Suppressor macrophage treated with lipopolysaccharide for 4 hours (primary cell): ENCODE measurements at places on chromosomes 7 and 10.

DNA sequence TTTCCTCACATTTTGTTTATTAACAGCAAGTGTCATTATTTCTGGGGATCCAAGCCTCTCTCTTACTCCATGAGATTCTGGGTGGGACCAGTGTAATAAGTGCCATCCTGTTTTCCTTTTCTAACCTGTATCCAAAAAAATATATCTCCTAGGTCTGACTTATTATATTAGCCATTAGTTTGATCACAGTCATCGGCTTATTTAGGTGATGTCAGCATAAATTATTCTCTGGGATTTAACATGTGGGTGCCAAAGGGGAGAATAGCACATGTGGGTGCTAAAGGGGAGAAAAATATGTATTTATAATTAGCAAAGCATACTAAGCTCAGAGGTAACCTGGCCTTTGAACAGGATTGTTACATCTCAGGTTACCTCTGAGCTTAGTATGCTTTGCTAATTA, 293.8 kb upstream of the SEMA3D start:
- DNase-seq: no peak

GRCh38 chr7:28575241-28575643, 162.9 kb downstream of the CREB5 start:
- DNase-seq: peak; percentile 71

DNA sequence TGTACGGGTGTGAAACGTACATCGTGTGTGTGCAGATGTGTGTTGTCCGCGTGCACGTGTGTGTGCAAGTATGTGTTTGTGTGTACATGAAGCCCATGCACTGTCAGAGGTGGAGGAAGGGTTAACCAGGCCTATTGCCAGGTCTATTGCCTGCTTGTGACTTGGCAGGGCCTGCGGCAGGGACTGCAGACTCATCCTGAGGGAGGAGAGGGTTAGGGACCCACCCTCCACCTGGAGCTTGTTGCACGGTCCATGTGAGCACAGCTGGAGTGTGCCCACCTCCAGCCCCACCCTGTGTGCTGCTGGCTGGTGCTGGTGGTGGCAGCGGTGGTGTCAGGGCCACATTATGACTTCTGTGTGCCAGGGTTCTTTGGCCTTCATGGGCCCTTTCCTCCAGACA, 7.1 kb upstream of the AQP1 start:
- no peak for DNase-seq

DNA sequence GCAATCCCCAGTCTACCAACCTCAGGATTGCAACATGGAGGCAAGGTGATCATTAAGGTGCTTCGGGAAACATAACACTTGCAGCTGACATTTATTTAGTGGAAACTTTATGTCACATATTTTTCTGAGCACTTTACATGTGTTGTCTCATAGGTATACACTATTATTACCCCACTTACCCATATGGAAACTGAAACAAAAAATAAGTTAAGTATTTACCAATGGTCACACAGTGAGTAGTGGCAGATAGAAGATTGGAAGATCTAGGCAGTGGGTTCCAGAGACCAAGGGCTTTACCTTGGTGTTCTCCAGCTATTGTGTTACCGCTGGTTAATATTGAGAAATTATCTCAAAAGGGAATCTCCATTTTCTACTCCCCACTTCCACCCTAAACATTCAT, 1279.1 kb upstream of the SORCS1 start:
- DNase-seq: no peak

- DNase-seq: no peak
Observed at GRCh38 chr7:22651534-22652243, 75.3 kb upstream of the IL6 start.

GRCh38 chr7:92716825-92717580, 119.4 kb downstream of the CDK6 start:
- no peak for DNase-seq

GRCh38 chr7:12244129-12244528, 33.0 kb downstream of the TMEM106B start:
- DNase-seq: peak; percentile 19

DNA sequence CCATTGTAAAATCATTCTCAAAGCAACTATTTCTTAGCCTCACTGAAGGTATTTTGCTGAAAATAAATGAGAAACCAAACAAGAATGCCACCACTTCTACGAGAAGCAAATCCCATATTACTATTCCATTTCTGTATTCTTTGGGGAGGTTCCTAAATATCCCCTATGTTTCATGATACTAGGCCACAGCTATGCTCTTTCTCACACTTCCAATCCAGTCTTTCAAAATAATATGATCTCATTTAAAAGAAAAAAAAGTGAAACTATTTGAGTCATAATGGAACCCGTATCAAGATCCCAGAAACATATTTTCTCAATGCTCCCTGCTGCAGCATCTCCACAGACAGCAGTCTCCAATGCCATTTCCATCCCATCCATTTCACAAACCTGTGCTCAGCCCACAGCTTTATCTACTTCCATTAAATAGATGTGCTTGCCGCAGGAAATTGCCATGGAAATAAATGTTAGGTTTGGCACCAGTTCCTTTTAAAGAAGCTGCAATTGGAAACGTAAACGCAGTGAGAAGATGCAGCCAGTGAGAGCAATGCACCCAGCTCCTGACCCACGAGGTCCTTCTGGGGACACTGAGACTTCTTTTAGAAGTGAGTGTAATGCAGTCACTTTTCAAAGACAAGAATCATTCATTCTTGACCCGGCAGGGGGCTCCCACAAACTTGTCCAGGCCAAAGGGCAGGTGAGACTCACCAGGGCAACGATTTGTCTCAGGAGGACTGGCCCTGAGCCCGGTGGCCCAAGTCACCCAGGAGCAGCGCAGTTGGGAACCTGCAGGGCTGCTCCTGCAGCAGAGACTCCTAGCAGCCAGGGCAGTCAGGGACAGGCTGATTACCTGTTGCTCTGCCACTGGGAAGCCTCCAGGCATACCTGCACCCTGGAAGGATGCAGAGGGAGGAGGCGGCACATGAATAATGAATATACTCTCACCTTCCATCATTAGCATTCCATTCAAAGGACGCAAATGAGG, 99.6 kb downstream of the C10orf90 start:
- no peak for DNase-seq

GRCh38 chr10:94046098-94046497, 52.4 kb downstream of the PLCE1 start:
- no peak for DNase-seq

DNA sequence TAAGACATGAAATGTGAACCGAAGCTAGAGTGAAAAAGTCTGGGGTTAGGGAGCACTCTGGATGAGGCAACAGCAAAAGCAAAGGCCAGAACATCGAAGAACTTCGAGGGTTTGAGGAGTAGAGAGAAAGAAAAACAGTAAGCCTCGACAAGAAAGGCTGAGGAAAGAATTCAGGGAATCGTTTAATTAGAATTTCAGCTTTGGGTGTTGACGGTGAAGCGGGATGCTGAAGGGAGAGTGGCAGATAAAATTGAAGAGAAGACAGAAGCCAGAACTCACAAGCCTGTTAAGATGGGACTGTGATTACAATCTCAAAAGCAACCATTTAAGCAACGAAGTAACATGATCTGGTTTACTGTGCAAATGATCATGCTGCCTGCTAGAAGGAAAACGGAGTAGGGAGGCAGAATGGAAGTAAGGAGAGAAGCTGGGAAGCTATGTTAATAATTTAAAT, 2.1 kb downstream of the TRDMT1 start:
- DNase-seq: no peak

DNA sequence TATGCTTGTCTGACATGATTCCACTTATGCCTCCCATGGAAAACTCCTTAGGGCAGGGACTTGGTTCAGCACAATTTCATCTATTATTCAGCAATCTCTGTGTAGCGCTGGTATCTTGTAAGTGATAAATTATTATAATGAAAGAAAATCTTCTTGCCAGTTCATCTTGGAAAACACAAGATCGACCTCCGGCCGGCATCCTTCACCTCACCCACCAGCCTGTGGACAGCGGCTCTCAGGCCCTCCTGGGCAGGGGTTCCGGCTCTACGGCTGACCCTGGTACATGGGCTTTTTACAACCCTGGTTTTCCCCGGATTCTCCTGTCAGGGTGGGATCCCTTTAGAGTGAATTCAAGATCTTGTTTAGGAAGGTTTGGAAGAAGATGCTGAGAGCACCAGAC, 145.6 kb downstream of the ADARB2 start:
- no peak for DNase-seq

GRCh38 chr10:80540981-80541750, 3.5 kb downstream of the SH2D4B start:
- DNase-seq: peak; percentile 58

GRCh38 chr10:106582291-106582690, 582.2 kb downstream of the SORCS1 start:
- no peak for DNase-seq

GRCh38 chr10:93363891-93364648, 118.1 kb downstream of the MYOF start:
- peak; percentile 82 for DNase-seq

- no peak for DNase-seq
Observed at GRCh38 chr10:31011017-31011664, 20.5 kb downstream of the ZNF438 start.

- DNase-seq: peak; percentile 95
Observed at GRCh38 chr7:36658335-36659171, 65.7 kb downstream of the AOAH start.

- no peak for DNase-seq
Observed at GRCh38 chr10:51300617-51301304, 226.5 kb downstream of the PRKG1 start.

DNA sequence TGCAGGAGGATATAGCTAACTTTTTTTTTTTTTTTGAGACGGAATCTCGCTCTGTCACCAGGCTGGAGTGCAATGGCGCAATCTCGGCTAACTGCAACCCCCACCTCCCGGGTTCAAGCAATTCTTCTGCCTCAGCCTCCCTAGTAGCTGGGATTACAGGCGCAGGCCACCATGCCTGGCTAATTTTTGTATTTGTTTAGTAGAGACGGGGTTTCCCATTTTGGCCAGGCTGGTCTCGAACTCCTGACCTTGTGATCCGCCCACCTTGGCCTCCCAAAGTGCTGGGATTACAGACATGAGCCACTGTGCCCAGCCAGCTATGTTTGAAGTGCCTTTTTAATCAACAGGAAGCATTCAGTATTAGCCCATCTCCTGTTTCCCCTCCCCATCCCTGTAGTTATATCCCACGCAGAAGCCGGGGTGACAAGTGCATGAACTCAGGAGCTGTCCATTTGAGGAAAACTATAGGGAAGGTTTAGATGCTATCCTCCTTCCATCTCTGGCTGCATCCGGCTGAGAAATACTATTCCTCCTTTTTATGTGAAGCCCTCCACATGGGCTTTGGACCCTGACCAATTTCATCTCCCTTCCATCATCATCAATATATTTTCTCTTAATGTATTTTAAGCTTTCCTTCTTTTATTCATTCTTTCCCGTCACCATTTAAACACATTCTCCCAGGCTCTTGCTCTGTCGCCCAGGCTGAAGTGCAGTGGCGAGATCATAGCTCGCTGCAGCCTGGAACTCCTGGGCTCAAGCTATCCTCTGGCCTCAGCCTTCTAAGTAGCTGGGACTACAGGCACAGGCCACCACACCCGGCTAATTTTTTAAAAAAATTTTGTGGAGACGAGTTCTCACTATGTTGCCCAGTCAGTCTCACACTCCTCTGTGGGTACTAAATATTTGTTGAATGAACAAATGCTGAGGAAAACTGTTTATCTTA, 1.3 kb upstream of the POT1 start:
- no peak for DNase-seq

DNA sequence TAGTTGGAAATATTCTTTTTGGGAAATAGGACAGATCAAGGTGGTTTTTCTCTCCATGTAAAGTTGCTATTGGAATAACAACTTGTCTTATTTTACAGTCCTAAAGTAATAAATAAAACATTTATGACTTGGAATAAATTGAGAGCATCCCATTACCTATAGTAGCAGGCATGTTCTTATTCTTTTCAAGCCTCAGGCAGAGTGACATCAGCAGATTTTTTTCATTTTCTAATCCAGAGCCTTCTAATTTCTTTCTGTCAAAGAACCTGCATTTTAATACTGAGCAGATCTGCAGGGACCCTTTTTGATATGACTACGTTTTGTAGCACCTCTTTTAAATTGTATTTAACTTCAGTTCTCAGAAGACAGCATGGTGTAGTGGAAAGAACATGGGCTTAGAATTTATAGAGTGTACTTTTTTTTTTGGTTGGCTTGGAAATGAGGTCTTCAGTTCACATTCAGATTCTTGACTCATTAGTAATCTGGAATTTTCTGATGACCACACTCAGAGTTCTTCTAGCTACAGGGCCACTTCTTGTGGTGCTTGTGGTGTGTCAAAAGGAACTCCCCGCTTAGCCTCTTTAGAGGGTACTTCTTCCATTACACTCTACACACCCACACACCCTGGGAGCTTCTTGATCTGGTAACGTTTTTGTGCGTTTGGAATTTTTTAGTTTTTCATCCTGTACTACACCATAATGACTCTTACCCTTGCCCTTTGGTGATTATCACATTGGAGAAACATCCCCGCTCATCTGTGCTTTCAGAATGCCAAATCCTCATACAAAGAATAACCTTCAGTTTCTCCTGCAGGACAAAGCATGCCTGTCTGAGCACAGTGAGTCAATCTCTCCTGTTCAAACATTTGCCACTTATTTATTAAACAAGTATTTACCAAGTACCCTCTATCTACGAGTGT, 34.6 kb downstream of the AGK start:
- DNase-seq: peak; percentile 27

- DNase-seq: no peak
Observed at GRCh38 chr7:83879063-83879462, 230.1 kb upstream of the SEMA3E start.

DNA sequence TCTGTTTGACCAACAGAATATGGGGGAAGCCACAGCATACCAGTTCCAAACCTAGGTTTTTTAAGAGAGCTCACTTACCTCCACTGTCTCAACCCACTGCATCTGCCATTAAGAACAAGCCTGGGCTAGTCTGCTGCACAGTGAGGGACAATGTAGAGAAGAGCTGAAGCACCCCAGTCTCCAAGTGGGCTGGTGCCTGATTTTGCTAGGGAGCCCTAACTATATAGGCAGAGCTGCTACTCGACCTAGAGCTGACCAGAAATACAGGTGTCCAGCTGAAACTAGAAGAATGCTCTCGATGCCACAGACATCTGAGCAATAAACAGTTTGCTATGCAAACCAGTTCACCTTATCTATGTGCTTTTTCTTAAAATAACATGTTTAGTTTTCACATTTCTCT, 106.9 kb upstream of the BET1 start:
- DNase-seq: no peak

DNA sequence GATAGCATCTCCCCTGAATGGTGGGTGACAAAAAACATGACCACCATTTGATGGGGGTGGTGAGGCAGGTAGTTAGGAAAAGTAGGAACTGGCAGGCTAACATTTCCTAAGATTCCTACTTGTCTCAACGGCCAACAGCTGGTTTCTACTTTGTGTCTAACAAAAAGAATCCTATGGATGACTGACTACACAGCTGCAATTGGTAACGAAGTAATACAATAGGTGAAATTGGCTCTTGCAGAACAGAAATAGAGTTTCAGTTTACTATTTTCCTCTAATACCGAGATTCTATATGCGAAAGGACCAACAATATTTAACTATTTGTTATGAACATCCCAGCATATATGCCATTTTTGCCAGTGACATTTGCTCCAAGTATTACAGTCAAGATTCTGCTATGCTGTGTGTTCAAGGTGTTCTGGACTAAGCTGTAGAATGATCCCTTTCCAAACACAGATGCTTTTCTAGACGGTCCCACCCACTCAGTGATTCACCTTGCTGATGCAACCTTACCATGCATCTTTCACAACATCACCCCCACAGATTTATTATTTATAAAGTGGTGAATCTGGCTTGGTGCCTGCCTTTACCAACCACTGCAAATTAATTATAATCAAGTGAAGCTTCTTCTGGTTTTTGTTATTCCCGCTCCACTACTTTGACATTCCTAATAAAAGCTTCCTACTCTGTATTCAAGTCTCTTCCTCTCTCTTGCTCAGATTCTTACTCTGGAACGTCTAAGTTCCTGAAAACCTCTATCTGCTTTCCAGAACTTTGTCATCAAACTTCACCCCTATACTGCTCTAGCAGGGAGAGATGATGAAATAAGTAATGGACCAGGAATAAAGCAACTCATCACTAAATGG, 16.8 kb downstream of the BBIP1 start:
- no peak for DNase-seq
